NCI-H446 treated with DMSO at 0.1 percent for 48 hours (cell line): ENCODE measurements at places on chromosomes 6 and 20.

DNA sequence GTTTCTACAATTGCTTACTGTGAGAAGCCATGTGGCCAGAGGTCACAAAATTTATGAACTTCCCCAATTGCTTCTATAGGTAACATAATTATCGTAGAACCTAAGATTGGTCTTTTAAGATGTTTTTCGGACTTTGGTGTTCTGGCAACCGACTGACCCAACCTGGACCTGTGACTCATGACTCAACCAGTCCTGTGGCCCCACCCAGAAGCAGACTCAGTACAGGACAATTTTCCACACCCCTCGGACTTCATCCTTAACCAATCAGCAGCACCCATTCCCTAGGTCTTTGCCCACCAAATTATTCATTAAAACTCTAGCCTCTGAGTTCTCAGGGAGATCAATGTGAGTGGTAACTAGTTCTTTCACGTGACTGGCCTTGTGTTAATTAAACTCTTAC is 26.4 kb upstream of the AKAP12 start:
- DNase-seq = no peak

- DNase-seq = no peak
Observed at GRCh38 chr20:21322921-21323331, 19.8 kb downstream of the XRN2 start.

DNA sequence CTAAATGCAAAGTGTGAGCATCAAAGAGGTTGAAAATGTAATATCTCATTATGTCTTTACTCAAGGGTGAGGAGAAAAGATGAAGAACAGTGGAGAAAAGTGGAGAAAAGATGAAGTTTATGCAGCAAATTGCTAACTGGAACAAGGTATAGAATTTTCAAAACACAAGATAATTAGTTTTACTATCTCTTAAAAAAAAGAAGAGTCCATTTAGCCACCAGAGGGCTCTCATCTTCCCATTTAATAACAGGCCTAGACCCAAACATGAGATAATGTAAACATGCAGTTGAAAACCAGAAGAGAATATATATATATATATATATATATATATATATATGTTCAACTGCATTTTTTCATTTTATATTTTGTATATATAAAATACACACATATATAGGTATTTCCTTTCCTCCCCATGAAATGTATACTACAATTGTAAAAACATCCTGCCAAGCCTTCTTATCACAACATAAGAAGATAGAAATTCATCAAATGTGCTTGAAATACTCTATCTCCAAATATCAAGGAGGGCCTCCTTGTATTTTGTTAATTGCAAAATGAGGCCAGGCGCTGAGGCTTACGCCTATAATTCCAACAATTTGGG is 78.4 kb downstream of the ADTRP start:
- peak; percentile 22 for DNase-seq

- peak; percentile 22 for DNase-seq
Observed at GRCh38 chr6:88248709-88249321, 82.7 kb upstream of the CNR1 start.

GRCh38 chr6:139647016-139647415 is 272.6 kb upstream of the CITED2 start:
- DNase-seq = no peak

- DNase-seq = no peak
Observed at GRCh38 chr6:168756009-168756634, 315.1 kb downstream of the SMOC2 start.

- no peak for DNase-seq
Observed at GRCh38 chr6:52454556-52454955, 34.4 kb downstream of the EFHC1 start.

DNA sequence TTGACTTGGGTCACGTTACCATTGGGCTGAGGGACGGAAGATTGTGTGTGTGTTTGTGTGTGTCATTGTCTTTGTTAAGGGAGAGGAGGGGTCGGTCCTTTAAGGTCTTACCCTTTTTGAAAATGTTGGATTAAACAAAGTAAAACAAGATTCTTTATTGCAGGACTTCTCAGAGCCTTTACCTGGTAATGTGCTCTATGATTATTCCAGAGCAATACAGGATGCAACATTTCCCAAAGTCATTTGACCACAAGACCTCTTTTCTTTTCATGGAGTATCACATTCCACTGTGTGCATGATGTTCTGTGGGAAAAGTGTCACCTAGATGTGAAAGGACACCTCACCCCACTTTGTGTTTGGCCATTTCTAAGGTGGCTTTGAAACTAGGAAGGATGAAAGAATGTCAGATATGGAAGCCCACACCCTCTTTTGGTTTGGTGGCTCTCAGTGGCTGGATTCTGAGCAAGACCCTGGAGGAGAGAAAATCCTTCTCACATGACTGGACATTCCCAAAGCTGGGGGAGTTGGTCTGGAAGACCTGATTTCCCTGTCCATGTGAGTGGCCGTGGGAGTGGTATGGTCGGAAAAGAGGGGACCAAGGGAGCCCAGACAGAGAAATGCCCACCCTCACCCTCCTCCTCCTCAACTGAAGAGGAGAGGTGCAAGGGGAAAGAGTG is 18.2 kb upstream of the ZNF831 start:
- DNase-seq = no peak

DNA sequence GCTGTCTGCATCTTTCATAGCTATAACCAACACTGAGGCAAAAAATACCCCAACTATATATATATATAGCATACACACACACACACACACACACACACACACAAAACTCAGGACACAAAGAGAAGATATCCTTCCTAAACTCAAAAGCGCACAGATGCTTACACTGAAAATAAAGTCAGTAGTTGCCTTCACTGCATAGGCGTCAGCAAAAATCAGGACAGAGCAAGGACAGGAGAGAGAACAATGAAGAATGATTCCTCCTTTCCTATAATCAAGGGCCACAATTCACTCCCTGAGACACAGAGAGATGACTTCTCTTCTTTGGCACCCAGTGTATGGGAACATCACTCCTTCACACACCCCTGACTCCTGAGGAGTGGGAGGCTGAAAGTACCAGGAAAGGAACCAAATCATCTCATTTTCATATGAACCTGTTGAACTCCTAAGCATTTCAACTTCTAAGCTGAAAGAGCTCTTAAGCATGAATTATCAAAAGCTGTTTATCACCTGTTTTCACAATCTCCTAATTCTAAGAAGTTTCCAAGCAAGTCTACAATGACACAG is 141.4 kb downstream of the HIVEP2 start:
- DNase-seq = no peak

DNA sequence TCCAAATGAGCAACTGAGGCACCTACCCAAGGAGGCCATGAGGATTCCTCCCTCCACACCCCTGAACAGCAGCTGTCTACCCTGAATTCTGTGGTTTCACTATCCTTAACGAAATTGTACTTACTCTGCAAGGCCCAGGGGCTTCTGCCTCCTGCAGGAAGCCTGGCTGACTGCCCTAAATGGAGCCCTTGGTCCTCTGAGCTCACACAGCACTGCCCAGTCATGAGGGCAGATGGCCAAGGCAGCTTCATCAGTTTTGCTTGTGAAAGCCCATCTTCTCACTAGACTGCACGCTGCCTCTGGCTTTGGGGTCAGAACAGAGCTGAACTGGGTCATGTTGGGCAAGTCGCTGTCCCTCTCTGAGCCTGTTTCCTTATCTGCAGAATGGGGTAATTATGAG is 26.4 kb upstream of the SIRPA start:
- DNase-seq = peak; percentile 21

DNA sequence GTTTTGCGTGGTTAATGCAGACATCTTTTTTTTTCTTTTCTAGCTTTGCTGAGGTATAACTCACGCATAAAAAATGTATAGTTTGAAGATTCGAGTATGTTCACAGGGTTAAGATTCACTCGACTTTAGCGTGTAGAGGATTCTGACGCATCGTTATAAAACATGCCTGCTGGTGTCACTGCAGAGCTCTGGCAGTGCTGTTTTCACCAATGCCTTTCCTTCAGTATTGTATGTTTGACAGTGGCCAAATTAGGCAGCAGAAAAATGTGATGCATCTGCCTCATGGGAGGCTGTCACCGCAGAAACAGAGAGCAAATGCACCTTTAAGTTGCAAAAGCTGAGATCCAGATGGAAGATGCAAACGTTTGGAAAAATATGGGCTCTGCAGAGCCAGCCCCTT is 18.0 kb upstream of the SIRPB2 start:
- no peak for DNase-seq

- no peak for DNase-seq
Observed at GRCh38 chr6:5462856-5463255, 201.5 kb downstream of the FARS2 start.

DNA sequence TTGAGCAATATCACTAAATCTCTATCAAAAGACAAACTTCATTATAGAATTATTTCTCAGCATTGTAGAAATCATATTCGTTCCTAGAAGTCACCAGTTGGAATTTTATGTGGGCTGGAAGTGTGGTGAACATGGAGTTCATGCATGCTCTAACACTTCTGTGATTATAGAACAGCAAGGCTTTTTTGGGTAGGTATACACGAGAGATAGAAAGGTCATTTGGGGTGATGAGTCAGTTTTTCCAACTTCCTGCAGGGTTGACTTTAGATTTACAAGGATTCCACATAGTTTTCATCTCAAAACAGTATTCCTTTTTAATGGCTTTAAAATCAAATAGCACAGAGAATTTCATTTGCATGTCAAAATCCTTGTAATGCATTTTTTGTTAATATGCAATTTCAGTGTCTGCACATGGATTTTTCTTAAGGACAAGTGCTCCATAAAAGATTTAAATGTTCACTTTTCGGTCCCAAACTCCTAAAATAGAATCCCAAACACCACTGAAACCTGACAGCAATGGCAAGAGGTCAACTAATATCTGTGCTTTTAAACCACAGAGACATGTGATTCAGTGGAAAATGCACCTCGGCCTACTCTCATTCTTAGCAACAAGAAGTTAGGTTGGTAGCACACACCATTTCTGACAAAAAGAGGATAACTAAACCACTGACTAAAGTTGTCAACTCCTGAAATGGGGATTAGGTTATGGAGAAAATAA is 211.0 kb downstream of the MOXD1 start:
- no peak for DNase-seq

DNA sequence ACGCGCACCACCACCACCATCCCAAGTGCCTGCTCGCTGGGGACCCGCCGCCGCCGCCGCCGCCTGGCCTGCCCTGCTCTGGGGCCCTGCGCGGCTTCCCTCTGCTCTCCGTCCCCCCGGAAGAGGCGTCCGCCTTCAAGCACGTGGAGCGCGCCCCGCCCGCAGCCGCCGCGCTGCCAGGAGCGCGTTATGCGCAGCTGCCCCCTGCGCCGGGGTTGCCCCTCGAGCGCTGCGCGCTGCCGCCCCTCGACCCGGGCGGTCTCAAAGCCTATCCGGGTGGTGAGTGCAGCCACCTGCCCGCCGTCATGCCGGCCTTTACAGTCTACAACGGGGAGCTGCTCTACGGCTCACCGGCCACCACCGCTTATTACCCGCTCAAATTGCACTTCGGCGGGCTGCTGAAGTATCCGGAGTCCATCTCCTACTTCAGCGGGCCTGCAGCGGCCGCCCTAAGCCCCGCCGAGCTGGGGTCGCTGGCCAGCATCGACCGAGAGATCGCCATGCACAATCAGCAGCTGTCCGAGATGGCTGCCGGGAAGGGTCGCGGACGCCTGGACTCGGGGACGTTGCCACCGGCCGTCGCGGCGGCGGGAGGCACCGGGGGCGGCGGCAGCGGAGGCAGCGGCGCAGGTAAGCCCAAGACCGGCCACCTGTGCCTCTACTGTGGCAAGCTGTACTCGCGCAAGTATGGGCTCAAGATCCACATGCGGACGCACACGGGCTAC is 7.2 kb downstream of the PRDM13 start:
- peak; percentile 52 for DNase-seq

DNA sequence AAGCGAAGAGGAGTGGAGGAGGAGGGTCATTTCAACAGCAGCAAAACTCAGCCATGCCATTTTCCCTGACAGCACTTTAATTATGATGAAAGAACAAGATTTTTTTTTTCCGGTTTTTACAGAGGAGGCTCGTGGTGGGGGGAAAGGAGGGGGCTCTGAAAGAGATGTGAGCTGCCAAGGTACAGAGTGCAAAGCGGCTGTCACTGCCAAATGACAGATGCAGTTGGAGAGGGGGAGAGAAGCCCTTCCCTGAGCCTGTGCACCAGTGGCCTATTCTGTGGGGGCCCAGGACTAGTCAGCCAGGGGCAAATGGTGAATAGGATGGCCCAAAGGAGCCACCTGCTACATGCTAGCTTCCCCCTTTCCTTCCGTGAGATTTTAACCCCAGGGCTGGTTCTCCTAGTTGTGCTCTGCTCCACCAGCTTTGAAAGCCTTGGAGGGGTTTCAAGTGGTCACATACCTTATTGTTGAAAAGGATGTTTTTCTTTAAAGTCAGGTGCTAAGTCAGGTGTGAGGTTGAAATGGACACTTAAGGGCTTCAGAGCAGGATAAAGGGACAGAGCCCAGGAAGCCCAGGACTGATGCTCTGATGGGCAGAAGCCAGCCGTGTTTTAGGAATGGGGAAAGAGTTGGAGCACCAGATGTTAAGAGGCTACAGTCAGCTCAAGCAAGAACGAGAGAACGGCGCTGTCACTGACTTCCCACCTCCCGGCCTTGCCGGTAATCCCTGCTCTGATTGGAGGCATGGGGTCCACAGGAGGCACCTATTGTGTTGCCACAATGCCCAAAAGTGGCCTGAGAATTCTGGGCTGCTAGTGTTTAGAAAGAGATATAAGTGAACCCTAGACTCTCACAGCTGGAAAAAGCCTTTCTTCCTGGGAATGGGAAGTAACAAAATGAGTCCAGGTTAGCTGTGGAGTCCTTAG is 24.8 kb downstream of the GNAS start:
- DNase-seq = peak; percentile 15

GRCh38 chr6:167479901-167480648 is 155.2 kb downstream of the TTLL2 start:
- DNase-seq = no peak

DNA sequence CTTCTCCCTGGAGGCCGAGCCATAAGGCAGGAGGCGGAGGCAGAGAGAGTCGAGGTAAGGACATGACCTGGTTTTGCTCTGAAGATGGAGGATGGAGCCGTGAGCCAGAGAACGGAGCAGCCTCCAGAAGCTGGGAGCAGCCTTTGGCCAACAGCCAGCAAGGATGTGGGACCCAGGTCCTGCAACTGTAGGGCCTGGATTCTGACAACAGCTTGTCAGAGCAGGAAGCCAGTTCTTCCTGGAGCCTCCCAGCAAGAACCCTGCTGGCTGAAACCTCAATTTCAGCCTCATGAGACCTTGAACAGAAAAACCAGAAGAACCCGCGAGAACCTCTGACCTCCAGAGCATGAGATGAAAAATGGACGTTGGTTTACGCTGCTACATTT is 13.4 kb upstream of the MRGBP start:
- no peak for DNase-seq

- DNase-seq = no peak
Observed at GRCh38 chr6:35477551-35478179, 9.5 kb downstream of the RPL10A start.

DNA sequence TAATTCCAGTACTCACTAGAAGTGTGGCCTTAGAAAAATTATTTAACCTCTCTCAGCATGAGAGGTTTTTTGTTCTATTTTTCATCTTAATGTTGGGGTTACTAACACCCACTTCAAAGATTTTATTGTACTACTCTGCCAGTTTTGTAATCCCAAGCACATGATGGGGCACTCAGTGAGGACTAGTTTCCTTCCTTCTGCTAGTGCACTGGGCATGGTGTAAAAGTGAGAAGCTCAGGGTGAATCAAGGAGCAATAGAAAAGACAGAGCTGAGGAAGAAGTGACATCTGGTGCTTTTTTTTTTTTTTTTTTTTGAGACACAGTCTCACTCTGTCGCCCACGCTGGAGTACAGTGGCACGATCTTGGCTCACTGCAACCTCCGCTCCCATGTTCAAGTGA is 439.4 kb upstream of the ARID1B start:
- no peak for DNase-seq
